ENCODE measurements at places on chromosomes 13 and 19. TPM values are rescaled to one million over a fixed set of nuclear protein-coding genes. Genes with fewer than 3 reads are reported as not detected.

The FBXW9 gene
- 3.1 TPM for total RNA-seq

- no peak for DNase-seq
Measured at GRCh38 chr13:106569233-106570095, 1.5 kb upstream of the ARGLU1 start.

The GNA15 gene
- 7.0 TPM for total RNA-seq

DNA sequence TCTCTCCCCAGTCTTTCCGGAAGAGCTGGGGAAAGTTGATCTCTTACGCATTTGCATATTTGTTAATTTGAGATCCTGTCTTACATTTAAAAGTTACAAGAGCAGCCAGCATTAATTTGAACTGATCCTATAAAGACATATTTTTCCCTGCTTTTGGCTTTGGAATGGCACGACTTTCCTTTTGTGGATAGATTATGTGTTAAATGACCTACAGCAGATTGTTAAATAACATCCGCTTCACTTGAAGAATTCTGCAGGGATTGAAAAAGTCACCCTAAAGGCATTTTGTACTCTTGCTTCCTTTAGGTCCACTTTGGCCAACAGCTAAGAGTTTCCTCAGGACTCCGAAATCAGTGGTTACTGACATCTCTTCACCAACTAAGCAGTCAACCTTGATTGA is 334.0 kb downstream of the TBC1D4 start:
- DNase-seq, result no peak

The PDE4C gene
- 0.90 TPM for total RNA-seq

DNA sequence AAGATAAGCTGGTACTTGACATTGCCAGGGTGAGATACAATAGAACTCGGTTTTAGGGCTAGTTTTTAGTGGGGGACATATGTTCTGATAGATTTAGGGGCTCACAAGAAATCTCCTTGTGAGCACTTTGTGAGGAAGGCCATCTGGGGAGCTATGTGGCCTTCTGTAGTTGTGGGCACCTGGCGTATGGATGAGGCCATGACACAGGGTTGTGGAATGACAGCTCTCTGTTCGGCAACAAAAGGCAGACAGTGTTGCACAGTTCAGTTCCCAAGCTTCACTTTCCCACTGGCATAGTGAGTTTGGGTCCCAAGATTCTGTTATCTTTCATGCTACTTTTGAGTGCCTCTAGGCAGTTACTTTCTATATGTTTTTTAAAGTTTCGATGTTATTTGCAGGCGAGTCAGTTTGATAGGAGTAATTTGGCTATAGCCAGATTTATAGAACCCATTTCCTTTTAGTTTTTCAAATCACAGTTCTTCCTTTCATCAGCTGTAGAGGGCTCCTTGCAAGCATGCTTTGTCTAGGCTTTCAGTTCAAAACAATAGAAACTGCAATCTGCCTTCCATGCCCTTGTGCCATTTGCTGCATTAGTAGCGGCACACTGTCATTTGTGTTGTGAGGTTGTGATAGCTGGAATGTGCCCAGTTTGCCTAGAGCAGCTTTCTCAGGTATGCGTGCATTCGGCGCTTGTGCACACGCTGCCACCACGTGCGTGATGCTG is 70.6 kb upstream of the TEX29 start:
- DNase-seq, result no peak

The KIRREL2 gene
- not detected for total RNA-seq

The TRPM4 gene
- 36.0 TPM for total RNA-seq

The RUBCNL gene
- 3.6 TPM for total RNA-seq

DNA sequence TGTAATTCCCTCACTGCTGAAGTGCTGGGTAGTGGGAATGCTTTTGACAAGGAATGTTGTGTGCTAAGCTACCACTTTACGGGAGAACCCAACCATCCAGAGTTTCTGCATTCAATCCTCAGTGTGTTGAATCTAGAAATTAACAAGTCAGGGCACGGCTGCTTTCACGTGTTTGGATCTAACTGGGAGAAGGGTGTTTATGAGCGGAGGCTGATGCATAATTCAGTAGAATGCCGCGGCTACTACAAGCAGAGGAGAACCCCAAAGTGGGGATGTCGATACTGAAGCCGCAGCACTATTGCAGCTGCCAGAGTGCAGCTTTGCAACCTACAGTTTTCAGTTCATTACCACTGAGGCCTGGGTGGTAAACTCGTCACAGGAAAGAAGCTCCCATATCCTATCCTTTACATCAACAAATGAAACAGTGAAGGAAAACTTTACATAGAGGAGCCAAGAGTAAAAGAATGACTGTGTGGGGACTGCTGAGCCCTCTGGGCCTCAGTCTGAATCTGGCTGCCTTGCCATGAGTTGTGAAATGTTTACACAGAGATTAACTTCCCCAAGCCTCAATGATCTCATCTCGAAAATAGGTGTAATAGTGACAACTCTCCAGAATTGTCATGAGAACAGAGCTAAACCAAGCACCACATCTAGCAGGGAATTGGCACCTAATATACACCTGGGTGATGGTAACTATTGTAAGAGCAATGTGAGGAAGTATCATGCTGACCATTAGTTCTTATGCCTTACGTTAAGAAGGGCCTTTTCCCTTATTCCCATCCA is 531.7 kb downstream of the MYO16 start:
- no peak for DNase-seq

- DNase-seq, result no peak
Measured at GRCh38 chr19:50969413-50969760, at the start of gene KLK6. TSS of gene KLK6 (minus strand) at chr19:50969591. CDS start at chr19:50968104, 1,487 bp downstream.

The ATP12A gene
- total RNA-seq, result not detected

DNA sequence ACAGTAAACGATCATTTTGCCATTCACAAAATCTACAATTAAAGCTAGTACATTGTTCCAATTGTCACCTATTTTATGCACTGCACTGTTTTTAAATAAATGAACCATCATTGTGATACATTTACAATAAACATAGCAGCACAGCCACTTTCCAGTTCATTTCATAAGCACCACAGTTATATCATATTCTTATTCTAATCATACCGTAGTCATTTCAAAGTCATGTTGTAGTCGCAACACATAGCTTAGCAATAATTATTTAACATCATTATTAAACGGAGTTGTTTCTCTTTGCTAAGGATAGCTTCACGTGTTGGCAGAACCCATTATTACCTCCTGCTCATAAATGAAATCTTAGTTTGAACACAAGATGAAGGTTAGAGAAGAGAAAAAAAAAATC is 2.2 kb upstream of the PCDH9 start:
- DNase-seq, result no peak

DNA sequence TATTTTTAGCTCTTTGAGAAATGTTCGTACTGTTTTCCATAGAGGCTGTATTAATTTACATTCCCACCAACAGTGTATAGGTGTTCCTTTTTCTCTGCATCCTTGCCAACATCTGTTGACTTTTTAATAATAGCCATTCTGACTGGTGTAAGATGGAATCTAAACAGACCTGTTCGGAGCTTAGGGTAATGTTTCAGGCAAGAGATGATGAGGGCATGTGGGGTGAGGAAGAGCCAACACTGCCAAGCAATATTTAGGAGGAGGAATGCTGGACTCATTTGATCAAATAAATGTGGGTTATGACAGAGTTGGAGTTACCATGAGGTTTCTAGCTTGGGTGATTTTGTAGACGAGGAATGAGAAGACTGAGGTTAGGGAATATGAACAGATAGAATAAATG is 382.9 kb downstream of the KLF12 start:
- no peak for DNase-seq

The VSTM1 gene
- 0.60 TPM for total RNA-seq

The SLITRK6 gene
- total RNA-seq, result 0.32 TPM

The FREM2 gene
- total RNA-seq, result 0.09 TPM

The ERCC5 gene
- 30.3 TPM for total RNA-seq

- no peak for DNase-seq
Measured at GRCh38 chr19:13130886-13131490, 12.9 kb downstream of the NACC1 start.

DNA sequence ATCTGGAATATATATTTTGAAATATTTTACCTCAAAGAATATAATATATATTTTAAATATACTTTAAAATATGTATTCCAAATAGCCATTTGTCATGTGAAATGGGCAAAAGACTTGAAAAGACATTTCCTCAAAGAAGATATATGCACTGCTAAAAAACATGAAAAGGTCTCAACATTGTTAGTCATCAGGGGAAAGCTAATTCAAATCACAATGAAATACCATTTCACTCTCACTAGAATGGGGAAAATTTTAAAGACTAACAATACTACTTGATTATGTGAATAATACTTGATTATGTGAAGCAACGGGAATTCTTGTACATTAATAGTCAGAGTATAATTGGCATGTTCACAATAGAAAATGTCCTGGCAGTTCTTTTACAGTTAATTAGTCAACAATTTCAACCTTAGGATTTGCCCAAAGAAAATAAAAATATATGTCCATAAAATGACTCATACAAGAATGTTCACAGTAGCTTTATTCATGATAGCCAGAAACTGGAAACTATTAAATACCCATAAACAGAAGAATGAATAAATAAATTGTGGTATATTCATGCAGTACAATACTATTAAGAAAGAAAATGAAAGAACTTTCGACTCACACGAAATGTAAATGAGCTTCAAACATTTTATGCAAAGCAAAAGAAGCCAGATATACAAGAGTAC is 6.8 kb upstream of the KBTBD6 start:
- no peak for DNase-seq

DNA sequence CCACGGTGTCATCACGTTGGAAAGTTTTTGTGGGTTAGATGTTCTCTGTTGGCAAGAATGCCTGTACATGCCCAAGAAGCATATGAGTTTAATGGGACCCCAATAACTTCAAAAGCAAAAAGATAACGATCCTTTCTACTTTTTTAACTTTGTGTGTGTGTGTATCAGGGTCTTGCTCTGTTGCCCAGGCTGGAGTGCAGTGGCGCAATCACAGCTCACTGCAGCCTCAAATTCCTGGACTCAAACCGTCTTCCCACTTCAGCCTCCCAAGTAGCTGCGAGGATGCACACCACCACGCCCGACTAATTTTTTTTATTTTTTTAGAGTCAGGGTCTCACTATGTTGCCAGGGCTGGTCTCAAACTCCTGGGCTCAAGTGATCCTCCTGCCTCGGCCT is 34.3 kb upstream of the TPM4 start:
- DNase-seq, result no peak

The CYP2A6 gene
- not detected for total RNA-seq

DNA sequence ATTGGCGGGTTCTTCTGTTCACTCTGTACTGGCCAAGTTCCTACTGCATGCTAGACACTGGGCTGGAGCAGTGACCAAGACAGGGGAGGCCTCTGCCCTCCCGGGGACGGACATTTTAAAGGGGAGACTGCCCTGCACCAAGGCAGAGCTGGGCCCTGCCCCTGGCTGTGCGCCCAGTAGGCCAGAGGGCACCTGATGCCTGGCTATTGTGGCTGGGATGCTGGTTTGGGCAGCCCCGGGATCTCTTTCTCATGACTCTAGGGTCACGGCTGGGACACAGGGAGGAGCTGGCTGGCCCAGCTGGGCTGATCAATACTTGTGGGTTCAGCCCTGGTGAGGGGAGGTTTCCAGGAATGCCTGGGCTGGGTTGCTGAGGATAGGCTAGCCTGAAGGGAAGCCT is 17.7 kb downstream of the LIPE start:
- no peak for DNase-seq

The SERP2 gene
- total RNA-seq, result 5.1 TPM

The TMEM59L gene
- 2.8 TPM for total RNA-seq

- DNase-seq, result no peak
Measured at GRCh38 chr19:36773223-36773579, 594 bp upstream of the ZNF850 start.

The GPR183 gene
- total RNA-seq, result 12.1 TPM

All from posterior vena cava (tissue), 2 donors.